Coronary artery (tissue), 2 donors: ENCODE measurements at places on chromosomes 12 and 14.

- no peak for DNase-seq
These were observed 9.6 kb upstream of the ENDOU start for GRCh38 chr12:47734725-47735480.

- no peak for DNase-seq
These were observed 167.3 kb upstream of the GRIN2B start for GRCh38 chr12:14148489-14149270.

DNA sequence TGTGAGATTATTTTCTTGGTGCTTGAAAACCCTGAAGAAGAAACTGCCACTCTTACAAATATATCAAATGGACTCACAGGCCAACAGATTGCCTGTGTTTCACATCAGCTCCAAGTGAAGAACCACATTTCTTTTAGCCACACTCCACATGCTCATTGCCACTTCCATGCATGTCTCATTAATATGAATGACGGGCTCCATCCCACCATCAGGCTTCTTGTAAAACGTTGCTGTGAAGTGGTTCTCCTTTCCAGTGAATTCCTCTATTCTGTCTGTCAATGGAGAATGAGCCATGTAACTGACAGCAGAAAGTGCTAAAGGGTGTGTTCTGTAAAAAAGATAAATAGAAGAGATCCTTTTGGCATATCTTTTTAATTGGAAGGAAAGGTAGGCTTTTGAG lies 188.2 kb upstream of the RMST start:
- no peak for DNase-seq

DNA sequence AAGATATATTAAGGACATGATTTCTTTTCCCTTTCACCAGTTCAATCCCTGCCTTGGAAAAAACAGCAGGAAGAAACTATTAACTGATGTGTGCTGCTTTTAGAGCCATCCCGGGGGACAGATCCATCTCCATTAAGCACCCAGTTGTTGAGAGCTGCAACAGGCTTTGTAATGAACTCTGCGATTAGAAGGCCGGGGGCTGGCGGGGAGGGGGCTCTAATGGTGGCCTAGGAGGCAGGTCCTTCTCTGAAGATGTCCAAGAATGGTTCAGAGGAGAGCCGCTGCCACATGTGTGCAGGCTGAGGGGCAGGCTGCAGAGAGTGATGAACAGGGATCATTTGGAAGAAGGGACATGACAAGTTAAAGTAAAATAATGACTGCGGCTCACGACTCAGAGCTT lies 67.8 kb downstream of the GALNT8 start:
- no peak for DNase-seq

DNA sequence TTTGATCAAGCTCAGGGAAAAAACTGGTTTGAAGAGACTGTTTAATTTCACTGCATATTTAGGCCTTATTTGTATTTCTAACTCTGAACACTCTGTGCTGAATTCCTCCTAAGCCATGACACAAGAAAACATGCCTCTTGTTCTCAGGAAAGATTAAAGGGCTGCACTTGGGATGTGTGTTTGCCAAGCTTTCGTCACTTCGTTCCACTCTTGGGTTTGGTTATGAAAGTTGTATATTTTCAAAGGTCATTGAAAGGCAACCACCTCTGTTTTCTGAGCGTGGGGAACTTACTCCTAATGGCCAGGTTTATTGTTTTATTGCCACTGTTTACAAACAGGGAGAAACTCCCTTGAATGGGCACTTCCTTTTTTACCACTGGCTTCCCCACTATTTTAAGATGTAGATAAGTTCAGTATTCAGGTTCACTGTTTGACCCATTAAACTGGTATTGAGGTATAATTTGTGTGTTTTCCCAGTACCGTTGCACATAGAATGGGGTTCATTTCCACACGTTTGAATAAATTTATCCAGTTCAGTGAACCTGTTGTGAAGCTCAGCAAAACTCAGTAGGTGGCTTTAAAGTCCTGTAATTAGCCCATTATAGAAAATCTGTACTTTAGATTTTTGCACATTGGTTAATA lies 65.3 kb downstream of the NKX2-1 start:
- DNase-seq = no peak

DNA sequence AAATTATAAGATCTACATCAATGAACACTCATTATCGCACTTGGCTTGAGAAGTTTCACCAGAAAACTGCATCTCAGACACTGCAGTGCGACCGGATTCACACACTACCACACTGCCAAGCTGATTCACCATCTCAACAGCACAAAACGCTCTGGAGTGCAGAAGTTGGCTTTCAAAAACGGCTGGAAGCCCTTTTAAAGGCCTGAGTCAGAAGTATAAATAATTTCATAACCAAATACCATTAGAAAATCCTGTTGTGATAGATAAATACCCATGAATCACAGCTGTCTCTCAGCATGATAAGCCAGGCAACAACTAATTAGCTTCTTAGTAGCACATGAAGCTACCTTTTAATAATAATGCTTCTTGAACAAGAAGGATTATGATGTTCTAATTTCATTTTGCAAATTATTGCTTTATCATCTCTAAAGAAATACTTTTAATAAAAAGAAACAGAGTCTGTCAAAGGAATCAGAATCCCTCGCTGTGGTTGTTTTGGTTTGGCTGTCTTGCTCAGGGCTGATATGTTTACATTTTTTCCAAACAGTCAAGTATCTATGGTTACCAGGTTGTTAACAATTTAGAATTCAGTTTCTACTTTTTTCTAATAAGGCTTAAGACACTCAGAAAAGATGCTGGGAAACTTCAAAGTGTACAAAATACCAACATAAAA lies 51.2 kb downstream of the SLC2A13 start:
- DNase-seq = no peak
